ENCODE measurements at places on chromosomes 5 and 9.

- no peak for DNase-seq
Measured at GRCh38 chr5:13580058-13580457, 364.4 kb downstream of the DNAH5 start.

GRCh38 chr9:83245979-83246659 is 183.2 kb upstream of the RASEF start:
- no peak for DNase-seq

DNA sequence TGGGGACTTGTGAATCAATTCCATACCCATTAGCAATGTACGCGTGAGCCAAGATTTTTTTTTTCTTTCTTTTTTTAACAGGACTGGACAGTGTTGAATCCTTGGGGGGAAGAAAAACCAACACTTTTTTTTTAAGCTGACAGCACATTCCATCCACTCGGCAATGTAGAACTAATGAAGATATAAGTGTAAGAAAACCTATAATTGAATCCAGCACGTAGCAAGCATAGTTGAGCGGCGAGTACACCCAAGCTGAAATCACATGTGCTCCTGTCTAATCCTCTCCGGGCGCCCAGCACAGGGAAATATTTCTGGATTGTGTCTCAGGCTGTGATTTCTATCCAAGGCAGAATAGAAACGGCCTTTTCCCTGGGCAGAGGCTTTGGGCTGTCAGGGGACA is 118.2 kb downstream of the BOD1 start:
- DNase-seq = no peak

DNA sequence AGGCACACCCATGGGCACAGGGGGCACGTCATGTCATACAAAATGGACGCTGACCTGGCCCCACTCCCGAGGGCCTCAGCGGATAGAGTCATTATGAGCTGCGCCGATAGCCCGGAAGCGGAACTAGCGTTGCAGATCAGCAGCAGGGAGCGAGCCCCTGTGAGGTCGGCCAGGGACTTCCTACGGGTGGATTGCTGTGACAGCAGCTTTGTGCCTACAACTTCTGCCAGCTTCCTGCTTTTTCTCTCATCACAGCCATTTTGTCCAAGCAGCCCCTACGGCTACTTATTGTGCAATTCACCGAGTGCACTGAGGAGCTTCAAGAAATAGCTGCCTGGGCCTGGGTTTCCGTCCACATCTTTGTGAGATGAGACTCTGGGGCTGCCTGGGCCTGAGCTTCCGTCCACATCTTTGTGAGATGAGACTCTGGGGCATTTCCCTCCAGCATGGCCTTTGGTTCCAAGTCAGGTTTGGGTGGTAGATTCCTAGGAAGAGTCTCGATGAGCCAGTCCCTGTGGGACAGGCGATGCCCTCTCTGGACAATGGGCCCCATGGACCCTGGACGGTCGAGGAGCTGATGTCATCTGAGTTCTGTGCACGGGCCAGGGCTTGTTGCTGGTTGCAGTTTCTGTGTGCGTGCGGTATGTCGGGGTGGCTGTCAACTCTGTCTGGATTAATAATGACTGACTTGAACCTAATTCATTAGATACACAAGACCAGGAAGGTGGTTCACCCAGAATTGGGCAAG is 67.0 kb upstream of the GNE start:
- no peak for DNase-seq

DNA sequence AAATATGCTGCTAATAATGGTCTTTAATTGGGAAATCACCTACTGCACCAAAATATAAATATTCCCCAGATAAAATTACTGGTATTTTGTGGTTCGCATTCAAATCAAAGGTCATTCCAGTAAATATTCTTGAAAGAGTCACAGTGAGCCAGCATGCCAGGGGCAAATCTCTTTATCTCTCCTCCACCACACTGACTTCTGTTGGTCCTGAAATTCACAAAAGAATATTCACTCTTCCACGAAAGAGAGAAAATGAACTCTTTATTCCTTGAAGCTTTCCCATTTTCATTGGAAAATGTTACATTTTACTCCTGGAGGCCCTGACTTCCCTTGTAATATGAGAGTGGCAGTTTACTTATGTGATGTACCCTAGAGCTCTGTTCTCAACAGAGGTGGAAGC is 39.7 kb downstream of the ZNF366 start:
- no peak for DNase-seq

GRCh38 chr9:85898332-85898731 is 42.6 kb upstream of the NAA35 start:
- DNase-seq = no peak
